Activated naive CD4-positive, alpha-beta T cell treated with anti-CD3 and anti-CD28 coated beads for 36 hours (primary cell): ENCODE measurements at places on chromosomes 7 and 10. TPM values are rescaled to one million over a fixed set of nuclear protein-coding genes. Genes with fewer than 3 reads are reported as not detected.

Gene ITGB8
- total RNA-seq = not detected

Gene HOGA1
- total RNA-seq = not detected

Gene FAM204A
- 60.5 TPM for total RNA-seq

Gene TIMM23
- total RNA-seq = 54.3 TPM

Gene OIT3
- not detected for total RNA-seq

Gene GOLGA7B
- total RNA-seq = 0.25 TPM

Gene GRM3
- total RNA-seq = not detected

DNA sequence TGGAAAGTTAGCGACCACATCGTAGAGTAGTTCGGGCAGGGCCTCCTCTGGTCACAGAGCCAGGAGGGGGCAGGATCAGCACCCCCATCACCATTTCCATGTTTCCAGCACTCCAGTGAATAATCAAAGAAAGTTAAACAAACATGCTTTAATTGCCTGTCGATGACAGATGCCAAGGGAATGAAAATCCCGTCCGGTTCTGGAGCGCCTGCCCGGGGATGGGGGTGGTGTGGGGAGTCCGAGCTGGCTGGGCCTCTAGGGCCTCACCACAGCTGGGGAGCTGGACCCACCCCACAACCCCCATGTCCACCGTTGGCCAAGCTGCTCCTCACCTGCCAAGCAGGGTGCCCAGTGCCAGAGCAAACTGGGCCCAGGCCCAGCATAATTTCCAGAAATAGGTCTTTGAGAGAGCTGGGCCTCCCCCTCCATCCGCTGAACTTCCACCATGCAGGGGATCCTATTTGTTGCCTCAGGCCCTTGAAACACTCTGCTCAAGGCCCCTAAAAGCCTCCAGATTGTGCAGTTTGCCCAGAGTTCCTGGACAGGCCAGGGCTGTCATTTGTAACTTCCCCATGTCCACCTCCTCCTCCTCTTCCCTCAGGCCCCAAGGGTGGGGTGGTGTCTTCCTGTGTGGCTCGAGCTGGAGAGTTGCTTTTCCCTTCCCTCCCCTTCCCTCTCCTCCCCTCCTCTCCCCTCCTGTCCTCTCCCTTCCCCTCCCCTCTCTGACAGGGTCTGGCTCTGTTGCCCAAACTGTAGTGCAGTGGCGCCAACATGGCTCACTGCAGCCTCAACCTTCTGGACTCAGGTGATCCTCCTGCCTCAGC, 101.0 kb downstream of the MYL10 start:
- no peak for DNase-seq

DNA sequence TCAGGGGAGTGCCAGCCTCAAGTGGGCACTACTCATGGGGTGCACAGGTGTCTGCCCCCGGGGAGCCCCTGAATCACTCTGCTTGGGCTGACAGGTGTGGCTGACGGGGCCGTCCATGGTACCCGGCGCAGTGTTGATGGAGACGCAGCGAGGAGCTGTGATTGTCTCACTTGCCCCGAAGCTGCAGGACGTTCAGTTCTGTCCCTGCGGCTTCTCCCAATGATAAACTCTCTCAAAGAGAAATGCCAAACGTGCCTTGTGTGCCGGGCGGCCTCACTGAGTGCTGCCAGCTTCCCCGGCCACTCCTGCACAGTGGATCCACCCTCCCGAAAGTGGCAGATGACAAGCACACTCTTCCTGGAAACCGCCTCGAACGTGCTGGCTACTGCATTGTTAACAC, 203.2 kb downstream of the DNAJB6 start:
- DNase-seq = no peak

- DNase-seq = peak; percentile 46
These were observed 134.4 kb upstream of the FAM3C start for GRCh38 chr7:121530227-121531174.

GRCh38 chr7:2158331-2159175, 74.2 kb downstream of the MAD1L1 start:
- no peak for DNase-seq

- no peak for DNase-seq
These were observed 11.9 kb downstream of the HECW1 start for GRCh38 chr7:43124388-43124787.

DNA sequence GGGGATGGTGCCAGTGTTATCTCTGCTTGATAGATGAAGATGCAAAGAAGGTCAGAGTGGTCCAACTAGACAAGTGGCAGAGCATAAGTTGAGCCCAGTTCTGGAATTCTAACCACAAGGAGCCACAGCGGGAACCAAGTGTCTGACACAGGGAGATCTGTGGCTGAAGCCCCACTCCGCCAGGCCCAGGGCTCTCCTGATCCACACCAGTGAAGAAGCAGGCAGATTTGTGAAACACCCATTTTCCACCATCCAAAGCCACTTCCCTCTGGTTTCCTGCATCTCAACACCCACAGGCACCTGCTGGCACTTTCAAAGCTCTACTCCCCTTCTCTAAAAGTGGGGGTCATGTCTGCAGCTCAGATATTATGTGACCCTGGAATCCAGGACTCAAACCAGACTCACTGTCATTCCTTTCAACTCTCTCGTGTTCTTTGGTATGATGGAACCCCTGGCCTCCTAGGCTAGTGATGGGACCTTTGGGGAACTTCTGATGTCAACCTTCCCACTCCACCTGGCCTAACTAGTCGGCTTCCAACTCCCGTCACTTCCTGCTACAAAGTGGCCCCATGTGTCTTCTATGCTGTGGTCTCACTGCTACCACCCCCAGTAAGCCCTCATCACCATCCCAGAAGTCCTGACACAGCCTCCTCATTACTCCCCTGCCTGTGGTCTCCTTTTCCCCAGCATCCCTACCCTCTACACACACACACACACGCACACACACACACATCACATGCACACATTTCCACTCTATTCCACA, 177.6 kb downstream of the GRID1 start:
- no peak for DNase-seq

DNA sequence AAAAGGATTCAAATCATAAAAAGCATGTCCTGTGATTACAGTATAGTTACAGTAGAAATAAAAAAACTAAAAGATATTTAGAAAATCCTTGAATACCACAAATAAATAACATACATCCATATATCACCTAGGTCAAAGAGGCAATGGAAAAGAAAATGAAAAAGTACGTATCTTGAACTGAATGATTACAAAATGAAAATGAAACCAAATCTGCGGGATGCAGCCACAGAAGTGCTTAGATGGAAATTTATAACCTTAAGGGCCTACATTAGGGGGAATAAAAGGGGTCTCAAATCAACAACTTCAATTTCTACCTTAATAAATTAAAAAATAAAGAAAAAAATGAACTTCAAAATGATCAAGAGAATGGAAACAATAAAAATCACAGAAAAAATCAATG, 879.0 kb upstream of the CELF2 start:
- no peak for DNase-seq

- no peak for DNase-seq
These were observed 570.4 kb upstream of the ANKRD30A start for GRCh38 chr10:36555036-36555435.

GRCh38 chr10:72274730-72275350, 1.1 kb downstream of the DDIT4 start:
- peak; percentile 85 for DNase-seq

DNA sequence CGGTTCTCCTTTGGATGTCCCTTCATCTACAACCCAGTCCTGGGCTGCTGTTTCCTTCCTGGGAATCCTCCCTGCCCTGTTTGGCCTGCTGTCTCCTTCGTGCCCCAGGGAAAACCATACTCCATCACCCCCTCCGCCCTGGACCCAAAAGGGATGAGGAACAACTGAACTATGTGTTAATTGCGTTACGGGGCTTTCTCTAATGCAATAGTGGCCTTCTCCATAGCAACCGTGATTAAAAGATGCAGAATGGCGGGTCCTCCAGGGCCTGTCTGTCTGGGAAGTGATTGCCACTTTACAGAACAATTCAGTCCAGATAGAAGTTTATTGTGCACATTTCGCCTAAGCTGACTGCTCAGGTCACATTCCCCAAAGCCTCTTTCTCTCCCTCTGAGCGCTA, 112.0 kb upstream of the FGFR2 start:
- DNase-seq = no peak

GRCh38 chr10:134247-135131, 766 bp upstream of the ZMYND11 start:
- DNase-seq = peak; percentile 26

- no peak for DNase-seq
These were observed 150.3 kb downstream of the RNF216 start for GRCh38 chr7:5631152-5631551.

DNA sequence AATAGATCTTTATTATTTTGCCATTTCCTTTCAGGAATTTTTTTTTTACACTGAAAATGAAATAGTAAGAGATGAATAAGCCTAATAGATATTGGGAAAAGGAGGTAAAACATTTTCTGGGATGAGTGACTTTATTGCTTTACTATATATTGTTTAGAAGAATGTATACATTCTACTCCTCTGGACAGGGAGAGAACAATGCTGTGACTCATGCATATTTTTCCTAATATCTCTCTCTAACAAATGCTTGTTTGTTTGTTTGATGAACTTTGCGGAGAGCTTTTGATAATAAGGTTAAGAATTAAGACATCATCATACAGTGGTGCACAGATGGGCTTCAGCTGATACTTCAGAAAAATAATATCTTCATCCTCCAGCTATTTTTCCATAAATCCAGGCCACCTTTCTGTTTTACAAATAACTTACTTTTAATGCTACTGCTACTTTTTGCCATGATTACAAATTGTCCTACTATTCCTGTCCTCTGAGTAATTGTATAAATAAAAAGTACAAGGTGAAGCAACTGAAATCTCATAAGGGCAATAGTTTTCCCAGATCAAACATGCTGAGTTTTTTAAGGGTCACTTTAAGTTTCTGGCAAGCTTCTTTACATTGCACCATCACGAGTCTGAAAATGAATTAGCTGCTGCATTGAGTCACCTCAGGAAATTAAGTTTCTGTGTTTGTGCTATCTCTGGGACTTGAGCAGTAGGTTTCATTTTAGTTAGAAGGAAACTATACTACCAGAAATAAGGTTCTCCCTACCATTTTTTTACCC, 207.3 kb upstream of the POT1 start:
- DNase-seq = no peak
